ENCODE measurements at places on chromosomes 7 and 10.

DNA sequence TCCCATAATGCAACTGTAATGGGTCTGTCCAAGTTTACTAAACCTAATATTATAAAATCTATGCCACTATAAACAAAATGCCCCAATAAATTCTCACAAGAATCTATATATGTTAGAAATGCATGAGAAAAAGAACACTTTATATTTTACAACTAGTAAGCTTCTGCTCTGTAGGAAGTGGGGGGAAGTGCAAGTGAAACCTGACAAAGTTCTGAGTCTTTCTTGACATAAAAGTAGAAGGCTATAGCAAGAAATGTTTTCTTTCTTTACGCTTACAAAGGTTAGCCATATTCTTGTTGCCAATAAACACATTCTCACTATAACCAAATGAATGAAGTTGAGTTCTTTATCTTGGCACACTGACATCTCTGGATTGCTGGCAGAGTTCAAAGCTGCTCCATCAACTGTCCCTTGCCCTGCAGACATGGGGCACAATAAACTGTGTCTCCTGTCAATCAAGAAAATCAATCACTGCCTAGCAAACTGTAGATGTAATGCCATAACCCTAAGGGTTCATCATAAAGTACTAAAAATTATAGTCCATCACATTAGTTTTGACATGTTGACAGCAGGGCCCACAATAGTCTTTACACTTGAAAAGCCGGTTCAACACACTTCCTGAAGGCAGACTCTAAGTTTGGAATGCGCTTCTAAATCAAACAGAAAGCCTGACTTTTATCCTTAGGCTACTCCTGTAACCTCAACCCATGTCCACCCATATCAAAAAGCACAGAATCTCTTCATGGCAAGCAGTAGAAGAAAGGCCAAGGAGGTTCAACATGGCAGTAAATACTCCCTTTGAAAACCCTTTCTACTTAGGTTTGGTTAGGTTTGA, 58.6 kb downstream of the TPK1 start:
- DNase-seq, result no peak

GRCh38 chr7:159142730-159143129, 1.9 kb downstream of the VIPR2 start:
- no peak for DNase-seq

- no peak for DNase-seq
Measured at GRCh38 chr10:103621783-103622125, 128.2 kb downstream of the NEURL1 start.

DNA sequence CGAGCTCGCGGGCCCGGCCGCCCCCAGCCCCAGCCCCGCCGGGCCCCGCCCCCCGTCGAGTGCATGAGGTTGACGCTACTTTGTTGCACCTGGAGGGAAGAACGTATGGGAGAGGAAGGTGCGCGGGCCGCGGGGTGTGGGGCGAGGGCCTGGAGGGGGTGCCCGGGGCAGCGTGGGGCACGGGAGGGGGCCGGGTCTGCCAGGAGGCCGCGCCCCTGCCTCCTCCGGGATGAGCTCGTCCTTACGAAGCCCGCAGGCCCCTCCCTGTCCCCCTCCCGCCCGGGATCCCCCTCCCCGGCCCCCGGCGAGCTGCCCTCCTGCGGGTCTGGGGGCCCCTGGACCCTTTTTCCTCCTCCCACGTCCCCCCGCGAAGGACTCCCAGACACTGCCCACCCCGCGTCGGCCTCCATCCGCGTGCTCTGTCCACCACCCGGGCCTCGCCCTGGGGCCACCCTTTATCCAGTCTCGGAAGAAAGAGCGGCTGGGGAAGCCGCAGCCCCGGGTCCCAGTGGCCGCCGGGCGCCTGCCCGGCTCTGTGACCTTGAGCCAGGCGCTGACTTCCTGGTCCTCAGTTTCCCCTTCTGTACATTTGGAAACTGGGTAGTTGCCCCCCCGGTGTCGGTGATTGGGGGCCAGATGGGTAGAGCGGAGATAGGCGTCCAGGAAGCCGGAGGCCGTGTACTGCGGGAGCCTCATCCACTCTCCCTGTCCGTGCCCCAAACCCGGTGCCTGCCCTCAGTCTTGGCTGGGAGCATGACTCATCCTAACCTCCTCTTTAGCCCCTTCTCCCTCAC, 521 bp downstream of the LIMK1 start:
- DNase-seq, result no peak

DNA sequence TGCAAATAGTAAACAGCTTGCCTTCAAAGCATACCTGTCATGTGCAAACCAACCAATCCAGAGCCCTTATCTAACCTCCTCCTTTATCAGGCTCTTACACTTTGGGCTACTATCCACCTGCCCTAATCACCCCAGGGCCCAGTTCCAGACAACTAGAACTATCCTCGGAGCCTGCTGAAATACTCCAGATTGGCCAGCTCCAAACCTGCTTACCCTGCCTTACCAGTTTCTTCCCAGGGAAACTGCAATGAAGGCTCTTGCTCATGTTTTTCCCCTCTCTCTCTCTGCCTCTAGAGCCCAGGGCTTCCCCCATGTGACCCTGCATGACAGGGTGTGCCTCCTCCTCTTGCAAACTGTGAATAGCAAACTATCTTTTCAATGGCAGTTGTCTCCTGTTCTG, 81.4 kb upstream of the CAPZA2 start:
- DNase-seq, result no peak

GRCh38 chr10:75294518-75294865, 58.7 kb upstream of the COMTD1 start:
- no peak for DNase-seq

DNA sequence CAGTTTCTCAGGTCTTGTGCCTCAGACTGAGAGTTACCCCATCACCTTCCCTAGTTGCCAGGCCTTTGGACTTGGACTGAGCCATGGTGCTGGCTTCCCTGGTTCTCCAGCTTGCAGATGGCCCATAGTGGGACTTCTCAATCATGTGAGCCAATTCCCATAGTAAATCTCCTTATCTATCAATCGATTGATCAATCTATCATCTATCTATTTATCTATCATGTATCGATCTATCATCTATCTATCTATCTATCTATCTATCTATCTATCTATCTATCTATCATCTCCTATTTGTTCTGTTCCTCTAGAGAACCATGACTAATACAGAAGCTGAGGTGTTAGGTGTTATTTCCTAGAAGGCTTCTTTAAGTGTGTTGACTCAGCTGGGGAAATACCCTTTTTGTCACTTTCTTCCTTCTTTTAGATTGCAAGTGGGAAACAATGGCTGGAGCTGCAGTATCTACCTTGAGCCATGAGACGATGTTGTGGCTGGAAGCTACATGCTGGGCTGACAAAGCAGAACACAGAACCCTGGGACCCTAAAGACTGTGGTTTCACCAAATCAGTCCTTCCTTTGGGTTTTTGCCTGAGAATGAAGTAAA, 234.7 kb upstream of the GLI3 start:
- DNase-seq, result no peak

DNA sequence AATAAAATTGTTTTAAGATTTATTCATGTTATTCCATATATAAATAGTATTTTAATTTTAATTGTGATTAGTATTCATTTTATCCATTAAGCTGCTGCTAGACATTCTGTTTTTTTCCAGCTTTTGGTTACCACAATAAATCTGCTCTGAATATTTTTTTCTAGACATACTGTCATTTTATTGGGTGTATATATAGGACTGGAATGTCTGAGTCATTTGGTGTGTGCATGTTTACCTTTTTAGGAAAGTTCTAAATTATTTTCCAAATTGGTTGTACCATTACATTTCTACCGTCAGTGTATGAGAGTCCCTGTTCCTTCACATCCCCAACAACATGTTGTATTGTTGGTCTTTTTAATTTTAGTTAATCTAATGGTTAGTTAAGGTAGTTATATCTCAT, 1138.1 kb downstream of the REEP3 start:
- DNase-seq, result no peak

DNA sequence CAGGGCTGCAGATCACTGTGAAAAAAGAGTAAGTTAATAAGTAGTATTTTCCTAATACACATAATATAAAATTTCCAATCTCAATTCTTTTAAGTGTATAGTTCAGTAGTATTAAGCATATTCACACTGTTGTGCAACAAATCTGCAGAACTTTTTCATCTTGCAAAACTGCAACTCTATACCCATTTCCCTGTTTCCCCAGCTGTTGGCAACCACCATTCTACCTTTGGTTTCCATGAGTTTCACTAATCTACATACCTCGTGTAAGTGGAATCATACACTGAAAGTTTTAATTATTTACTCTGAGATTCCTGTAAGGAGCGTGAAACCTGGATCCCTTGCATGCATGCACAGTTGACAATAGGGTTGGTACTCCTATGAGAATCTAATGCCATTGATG, 155.4 kb downstream of the ZPBP start:
- no peak for DNase-seq

GRCh38 chr10:124614003-124614659, 130.0 kb downstream of the FAM53B start:
- peak; percentile 60 for DNase-seq

GRCh38 chr10:88256886-88257285, 326.2 kb downstream of the RNLS start:
- no peak for DNase-seq

- DNase-seq, result no peak
Measured at GRCh38 chr10:25050402-25050801, 34.0 kb downstream of the THNSL1 start.

- DNase-seq, result no peak
Measured at GRCh38 chr7:131400681-131401176, 73.1 kb downstream of the MKLN1 start.

DNA sequence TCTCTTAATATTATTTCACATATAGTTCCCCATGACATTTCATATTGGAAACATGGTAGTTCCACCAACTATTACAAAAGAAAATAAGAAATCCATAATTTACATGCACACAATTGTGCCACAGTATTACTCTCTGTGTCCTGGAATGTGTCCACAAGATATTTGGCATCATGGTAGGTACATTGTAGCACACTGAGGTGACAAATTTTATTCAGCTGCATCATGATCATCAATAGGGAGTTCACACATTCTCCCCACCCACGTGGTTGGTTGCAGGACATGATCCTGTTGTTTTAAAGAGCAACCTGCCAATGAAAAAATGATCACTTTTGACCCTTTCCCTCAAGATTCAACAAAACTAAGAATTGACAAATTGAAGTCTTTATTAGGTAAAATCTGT, 67.1 kb upstream of the HECTD2 start:
- DNase-seq, result no peak

GRCh38 chr10:63057509-63057908, 75.6 kb upstream of the NRBF2 start:
- DNase-seq, result no peak

DNA sequence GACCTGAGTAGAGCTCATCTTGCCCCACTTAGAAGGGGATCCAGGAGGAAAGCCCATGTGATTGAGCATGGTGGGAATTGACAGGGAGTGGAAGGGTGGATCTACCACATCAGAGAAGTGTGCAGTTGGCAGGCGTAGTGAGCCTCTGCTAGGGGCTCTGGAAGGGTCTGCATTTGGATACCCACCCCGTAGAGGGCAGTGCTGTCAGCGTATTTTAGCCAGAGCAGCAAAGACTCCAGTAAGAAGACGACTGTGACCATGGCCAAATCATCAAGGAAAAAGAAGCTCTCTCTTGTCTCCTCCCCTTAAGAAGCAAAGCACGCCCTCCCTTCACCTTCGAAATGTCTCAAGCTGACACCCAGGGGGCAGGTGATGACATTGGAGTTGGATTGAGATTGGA, 68.8 kb upstream of the INHBA start:
- DNase-seq, result no peak

DNA sequence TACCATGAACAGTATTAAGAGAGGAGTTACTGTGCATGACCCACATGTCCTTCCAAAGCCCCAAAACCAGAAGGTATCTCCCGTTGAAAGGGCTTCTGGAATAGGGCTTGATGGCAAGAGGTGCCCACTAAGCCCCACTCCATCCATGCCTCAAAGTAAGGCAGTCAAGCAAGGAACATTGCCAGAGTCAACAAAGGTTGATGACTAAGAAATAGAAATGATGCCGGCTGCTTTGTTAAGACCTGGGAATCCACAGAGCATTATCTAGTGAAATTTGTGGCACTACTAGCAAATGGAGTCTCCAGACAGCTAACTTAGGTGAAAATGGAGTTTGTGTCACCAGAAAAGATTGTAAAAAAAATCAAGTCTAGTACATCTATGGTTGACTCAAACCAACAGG, 6.2 kb downstream of the SFR1 start:
- DNase-seq, result no peak

GRCh38 chr7:156445997-156446761, 194.4 kb upstream of the RNF32 start:
- no peak for DNase-seq

- DNase-seq, result no peak
Measured at GRCh38 chr10:107433605-107434004, 269.1 kb upstream of the SORCS1 start.

GRCh38 chr10:113585949-113586348, 33.1 kb downstream of the HABP2 start:
- DNase-seq, result no peak
